Daoy (cell line): ENCODE measurements at places on chromosomes 2 and 18. TPM values are rescaled to one million over a fixed set of nuclear protein-coding genes. Genes with fewer than 3 reads are reported as not detected.

The UBXN2A gene
- 13.5 and 16.2 TPM in 2 replicates for total RNA-seq

The PRSS56 gene
- not detected in 2 replicates for total RNA-seq

The CNGA3 gene
- not detected in 2 replicates for total RNA-seq

The DAW1 gene
- total RNA-seq: 0.63 and 5.2 TPM in 2 replicates
